HepG2 (cell line): ENCODE measurements at places on chromosomes 1 and 21.

GRCh38 chr1:116854716-116855115 is 55.0 kb upstream of the PTGFRN start:
- DNase-seq: no peak

DNA sequence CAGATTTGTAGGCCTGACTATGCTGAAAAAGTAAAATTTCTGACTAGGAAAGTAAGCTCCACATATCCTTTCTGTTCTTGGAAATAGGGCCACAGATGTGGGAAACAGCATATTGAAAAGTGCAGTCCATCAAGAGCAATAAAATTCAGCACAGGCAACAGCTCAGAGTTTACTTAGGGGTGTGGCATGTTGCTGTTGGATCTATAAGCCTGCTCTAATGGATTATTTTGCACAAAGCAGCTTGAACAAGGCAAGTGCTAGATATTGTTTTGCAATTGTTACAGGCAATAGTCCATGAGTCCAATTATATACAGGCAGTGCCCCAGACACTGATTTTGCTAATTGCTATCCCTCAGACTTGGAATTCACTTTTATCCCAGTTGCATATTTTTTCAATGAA is 289.8 kb upstream of the SNX7 start:
- DNase-seq: no peak

- peak; percentile 41 for DNase-seq
These were observed 3.7 kb downstream of the NES start for GRCh38 chr1:156673387-156674121.

GRCh38 chr1:64167176-64167575 is 36.2 kb upstream of the UBE2U start:
- DNase-seq: no peak

DNA sequence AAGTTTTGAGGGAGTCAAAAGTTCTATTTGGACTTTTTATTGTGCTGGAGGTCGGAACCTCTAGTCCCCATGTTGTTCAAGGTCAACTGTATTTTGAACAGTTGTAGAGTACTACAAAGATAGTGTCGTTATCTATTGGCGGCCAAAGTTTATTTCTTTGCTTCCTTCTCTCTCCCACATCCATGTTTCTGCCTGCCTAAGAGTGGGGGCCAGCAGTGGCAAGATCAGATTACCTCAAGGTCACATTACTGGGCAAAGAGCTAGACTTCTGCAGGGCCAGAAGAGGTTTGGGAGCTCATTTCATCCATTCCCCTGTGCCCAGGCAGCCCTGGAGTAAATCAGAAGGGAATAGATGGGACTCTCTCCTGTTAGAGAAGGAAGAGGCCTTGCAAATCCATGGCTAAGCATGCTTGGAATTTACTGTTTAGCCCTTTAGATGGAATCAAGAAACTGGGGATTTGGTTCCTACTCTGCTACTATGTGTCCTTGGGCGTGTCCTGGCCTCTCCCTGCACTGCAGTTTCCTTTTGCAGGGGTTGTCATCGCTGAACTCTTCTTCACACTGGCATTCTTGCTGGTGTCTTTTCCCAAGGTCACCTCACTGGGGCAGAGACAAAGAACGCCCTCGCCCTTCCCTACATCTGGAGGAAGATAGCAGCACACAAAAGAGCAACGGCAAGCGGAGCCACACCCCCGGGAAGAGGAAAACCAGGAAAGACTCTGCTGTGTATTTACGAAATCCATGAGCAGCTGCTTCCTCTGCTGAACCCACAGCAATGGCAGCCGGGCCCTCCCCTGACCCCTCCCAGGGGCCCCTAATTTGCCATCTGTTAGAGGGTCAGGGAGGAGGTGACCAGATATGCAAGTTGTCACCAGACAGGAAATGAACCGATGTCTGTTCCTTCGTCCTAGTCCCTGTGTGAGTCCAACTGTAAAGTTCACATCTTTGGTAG is 73.3 kb downstream of the PLPP3 start:
- no peak for DNase-seq

DNA sequence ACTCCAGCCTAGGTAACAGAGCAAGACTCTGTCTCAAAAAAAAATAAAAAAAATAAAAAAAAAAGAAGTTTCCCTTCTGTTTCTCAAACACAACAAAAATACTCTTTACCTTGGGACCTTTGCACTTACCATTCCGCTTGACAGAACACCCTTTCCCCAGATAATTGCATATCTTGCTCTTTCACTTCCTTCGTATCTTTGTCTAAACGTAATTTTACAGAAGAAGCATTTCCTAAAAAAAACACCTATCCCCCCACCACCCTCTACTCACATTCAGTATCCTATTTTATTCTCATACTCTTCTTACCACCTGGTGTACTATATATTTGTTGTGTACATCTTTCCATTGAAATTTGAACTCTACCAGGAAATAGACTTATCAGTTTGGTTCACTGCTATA is 32.7 kb downstream of the ASH1L start:
- DNase-seq: no peak

GRCh38 chr1:197933647-197934046 is 16.5 kb downstream of the LHX9 start:
- no peak for DNase-seq

DNA sequence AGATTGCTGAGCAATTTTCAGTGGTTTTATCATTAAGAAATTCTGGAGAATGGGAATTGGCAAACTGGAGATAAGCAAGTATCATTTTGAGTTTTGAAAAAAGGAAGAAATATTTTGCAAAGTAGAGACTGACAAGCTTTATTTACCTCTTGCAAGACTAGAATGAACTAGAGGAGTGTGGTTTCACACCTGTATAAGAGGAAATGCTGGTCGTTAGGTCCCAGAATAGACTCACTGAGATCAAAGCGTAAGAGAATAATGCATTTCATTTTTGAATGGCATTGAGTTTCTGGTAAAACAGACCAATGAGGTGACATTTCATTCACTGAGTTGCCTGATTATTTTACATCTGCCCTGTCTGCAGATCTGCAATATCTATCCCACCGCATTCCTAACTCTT is 308.1 kb downstream of the ADGRL2 start:
- DNase-seq: no peak

DNA sequence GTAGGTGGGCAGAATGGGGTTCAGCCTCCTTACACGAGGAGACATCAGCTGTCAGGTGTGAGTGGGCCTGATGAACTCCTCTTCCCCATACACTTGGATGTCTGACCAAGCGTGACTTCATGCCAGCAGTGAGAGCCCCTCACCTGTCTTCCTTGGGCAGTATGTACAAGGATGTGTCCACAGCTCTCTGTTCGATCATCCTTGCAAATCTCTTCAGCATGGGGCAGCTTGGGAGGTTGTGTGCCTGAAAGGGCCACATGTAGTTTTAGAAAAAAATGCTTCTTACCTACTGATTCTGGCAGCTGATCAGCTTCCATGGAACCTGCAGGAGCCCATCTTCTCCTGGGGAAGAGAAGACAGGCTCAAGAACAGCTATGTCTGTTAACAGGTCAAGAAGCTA is 18.0 kb downstream of the ACP6 start:
- no peak for DNase-seq

- no peak for DNase-seq
These were observed 58.0 kb downstream of the ADSS2 start for GRCh38 chr1:244393604-244394176.

GRCh38 chr1:201311356-201312011 is 28.2 kb downstream of the PKP1 start:
- DNase-seq: no peak

DNA sequence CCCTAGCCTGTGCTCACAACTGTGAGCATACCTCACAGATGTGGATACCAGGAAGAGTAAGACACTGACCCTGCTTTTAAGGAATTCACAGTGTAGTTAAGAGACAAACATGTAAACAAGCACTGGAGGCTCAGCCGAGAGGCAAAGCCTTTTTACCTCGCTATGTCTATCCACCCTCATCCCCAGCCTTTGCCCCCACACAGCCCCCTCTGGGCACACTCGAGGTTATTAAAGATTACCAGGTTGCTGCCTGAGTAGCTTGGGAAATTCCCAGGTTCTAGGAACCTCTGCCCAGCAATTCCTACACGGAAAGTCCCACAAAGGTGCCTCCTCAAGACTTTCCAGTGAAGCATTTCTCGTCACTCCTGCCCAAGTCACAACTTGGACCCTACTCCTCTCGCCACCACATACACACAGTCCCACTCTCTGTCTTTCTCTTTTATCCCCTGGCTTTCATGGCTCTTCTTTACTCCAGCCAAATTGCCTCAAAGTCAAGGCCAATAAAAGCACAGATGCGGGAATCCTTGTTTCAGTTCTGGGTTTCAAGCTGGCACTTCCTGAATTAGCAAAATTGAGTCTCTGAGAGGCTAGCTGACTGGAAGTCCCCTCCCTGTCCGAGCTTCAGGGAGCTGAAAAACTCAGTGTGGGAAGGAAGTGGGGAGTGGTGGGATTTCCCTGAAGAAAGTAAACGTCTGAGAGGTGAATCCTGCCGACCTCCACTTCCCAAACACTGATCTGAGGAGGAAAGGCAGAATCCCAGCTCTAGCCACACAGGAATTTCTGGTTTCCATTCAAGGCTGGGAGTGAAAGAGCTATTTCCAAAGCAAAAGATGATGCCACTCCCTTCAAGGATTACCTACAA is 7.6 kb downstream of the DENND2D start:
- DNase-seq: no peak

- DNase-seq: no peak
These were observed 411.3 kb downstream of the KIF26B start for GRCh38 chr1:245566134-245566533.

GRCh38 chr21:14488672-14489204 is 57.4 kb downstream of the SAMSN1 start:
- DNase-seq: no peak

DNA sequence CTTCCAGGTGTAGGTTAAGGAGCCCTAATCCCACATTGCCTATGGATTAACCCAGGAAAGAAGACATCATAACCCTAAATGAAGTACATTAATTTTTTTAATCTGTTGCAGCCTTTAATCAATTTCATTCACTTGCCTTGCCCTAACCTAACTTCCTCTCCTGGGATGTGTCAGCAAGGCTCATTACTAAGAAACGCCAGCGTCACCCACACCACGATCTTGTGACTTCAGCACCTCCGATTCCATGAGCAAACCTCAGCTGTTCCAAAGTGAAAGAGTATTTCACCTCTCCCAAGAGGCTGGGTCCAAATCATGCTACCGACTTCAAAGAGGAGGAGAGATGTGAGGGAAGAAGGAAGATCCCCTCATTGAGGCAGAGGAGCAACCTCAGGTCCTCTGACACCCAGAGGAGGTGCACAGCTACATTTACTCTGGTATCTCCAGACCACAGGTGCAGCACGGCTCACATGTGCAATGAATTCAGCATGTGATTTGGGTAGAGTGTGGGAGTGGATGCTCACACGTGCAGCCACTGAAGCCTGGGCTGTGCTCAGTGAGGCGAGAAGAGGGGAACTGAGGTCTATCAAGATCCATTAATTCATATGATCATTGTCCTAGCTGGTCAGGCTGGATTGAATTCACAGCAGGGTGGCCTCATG is 134.1 kb downstream of the SLC30A10 start:
- DNase-seq: no peak

- no peak for DNase-seq
These were observed 6.1 kb upstream of the ETNK2 start for GRCh38 chr1:204157962-204158361.

DNA sequence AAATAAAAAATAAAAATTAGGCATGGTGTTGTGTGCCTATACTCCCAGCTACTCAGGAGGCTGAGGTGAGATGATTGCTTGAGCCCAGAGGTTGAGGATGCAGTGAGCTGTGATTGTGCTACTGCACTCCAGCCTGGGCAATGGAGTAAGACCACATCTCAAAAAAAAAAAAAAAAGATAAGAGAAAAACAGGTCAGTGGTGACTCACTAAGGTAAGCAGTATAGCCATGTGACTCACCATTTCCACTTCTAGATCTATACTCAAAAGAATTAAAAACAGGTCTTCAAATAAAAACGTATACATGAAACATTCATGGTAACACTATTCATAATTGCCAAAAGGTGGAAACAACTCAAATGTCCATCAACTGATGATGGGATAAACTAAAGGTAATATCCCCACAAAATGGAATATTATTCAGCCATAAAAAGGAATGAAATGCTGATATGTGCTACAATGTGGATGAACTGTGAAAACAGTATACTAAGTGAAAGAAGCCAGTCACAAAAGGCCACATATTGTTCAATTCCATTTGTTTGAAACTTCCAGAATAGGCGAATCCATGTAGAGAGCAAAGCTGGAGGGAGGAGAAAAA is 75.1 kb downstream of the ZNF281 start:
- peak; percentile 56 for DNase-seq

DNA sequence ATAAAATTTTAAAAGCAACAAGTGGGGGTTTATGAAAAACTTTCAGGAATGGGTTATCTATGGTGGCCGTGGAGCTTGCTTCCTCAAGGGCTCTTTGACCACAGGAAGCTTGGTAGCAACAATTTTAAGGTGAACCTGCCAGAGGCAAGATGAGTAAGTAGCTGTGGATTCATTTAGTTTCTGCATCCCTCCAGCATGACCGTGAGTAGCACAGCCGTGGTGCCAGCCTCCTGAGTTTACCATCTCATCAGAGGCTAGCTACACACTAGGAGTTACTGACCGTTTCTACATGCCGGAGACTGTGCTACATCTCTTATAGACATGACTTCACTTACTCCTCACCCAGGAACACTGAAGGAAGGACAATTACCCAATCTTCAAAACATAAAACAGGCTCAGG is 30.1 kb upstream of the PLEKHG5 start:
- DNase-seq: no peak

- no peak for DNase-seq
These were observed 61.0 kb upstream of the CSF1 start for GRCh38 chr1:109849655-109850054.

DNA sequence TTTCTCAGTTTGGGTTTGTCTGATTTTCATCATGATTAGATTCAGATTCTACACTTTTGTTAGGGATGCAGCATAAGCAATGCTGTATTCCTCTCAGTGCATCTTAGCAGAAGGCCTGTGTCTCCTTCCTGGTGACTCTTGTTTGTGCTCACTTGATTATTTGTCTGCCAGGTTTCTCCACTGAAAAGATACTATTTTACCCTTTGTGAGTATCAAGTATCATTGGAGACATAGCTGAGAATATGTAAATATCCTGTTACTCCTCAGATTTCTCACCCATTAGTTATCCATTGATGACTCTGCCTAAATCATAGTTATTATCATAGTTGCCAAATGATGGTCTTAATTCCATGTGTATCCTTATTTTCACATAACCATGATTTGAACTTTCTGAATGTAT is 148.5 kb downstream of the POU2F1 start:
- no peak for DNase-seq

DNA sequence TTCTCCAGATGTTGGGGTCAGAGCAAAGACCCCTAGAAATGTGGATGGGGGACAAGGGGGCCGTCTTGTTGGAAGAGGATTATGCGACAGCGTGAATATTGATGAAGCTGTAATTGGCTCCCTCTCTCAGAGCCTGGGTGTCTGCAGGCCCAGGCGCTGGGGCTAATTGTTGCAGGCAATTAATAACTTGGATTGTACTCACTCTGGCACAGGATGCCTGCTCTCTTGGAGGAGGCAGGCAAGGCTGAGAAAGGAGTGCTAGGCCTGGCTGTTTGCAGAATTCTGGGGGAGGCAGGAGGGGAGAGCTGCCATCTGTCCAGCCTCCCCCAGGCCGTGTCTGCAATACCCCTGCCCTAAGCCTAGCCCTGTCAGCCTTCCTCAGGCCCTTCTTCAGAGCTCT is 4.1 kb upstream of the DISP3 start:
- no peak for DNase-seq
